ENCODE measurements at places on chromosomes 11 and 22.

DNA sequence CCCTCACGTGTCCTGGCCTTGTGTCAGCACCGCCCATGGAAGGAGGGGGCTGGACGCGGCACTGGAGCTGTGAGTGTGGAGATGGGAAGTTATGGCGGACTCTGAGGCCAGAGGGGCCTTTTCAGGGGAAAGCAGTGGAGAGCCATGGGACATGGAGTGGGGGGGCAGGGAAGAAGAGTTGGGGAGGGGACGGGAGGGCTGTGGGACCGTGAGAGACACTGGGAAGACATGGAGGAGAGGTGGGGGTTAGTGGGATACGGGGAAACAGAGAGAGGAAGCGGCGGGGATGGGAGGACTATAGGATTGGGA is 58.2 kb downstream of the FBXO7 start:
- no peak for DNase-seq

DNA sequence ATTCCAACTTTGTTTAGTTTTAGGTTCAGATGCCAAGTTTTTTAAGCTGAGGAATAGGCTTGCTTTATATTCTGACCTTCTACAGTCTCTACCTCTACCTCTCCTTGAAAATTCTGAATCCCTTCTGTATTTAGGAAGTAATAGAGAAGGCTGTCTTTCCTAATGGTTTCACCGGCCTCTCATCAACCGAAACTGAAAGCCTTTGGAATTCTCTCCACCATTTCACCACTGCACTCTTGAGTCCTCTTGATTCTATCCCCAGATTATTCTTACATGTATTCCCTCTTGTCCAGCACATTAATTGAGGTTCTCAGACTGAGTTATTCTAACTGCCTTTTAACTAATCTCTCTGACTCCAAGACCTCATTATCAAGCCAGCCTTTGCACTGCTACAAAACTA is 67.7 kb upstream of the PICALM start:
- no peak for DNase-seq

DNA sequence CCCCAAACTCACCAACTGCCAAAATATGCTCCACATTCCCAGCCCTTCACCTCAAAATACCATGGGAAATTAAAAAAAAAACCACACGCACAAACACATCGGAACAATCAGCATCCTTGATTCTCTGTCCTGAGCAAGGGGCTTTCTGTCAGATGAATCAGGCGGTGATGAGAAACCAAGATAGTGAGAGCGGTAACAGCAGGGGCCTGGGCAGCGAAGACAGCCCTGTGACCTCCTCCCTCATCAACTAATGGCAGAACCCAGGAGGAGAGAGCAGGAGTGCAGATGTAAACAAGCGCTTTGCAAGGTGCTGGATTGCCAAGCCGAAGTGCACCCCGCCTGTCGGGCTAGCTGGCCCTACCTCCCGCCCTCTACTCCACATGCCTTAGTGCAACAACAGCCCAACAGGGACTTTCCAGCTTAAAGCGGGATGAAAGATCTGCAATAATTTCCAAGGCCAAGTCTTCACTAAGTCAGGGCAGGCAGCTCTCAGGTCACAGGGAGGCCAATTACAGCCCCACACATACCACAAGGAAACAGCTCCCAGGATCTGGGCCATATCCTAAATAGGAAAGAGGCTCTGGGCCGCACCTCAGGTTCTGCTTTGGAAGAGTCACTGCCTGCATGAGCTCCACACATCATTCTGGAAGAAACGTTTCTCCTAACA is 72.2 kb upstream of the BID start:
- no peak for DNase-seq

- DNase-seq: no peak
Measured at GRCh38 chr11:27795955-27796861, 96.0 kb upstream of the BDNF start.

GRCh38 chr11:124793466-124794278 is 6.5 kb downstream of the MSANTD2 start:
- no peak for DNase-seq

DNA sequence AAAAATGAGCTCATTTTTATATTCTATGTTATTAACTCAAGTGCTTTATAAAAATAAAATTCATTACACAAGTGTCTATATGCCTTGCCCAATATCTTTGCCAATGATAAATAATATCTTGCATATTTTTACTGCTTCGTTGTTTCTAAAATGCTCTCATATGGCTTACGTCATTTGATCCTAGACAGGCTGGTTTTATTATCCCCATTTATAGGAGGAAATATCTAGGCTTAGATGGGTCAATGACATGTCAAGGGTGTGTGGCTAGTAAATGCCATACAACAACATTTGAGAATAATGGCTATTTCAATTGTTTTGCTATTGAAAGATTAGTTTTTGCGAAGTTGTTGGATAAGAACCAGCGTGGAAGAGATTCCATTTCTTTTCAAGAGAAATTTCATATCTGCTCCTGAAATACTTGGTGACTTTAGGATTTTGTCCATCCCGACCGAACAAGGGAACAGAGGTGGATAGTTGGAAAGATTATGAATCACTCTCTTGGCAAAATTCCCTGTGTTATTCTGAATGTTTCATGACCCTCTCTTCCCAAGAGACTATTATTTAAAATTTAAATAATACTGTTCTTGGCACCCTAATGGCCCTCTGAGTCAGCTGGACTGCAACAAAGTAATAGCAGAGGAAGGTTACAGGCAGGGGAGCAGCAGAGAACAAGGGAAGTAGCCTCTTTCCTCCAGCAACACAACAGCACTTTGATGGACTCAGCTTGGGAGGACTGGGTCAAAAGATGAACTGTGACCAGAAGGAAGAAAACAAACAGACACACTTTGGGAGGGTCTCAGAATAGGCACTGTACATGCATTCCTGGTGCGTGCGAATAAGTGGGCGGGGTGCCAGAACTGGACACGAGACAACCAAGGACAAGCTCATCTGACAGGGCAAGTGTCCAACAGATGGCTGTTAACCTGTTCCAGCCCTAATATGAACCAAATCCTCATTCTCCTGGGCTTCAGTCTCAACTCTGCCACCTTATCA is 94.5 kb downstream of the ME3 start:
- no peak for DNase-seq

GRCh38 chr11:16604794-16605388 is 133.6 kb upstream of the C11orf58 start:
- no peak for DNase-seq

DNA sequence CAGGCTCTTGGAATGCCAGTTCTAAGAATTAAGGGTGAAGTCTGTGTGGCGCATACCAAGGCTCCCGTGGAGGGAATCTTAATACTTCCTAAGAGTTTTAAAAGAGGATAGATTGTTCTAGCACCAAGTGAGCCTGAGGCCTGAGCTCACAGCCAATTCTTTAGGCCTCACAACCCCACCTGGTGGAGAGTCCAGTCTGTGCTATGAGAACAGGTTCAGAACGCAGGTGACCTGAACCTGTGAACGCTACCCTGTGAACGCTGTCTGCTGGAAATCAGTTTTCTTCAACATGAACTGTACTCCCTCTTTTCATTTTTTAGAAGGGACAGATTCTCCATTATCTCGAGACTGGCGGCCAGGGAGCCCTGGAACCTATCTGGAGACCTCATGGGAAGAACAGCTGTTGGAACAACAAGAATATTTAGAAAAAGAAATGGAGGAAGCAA is 43.2 kb upstream of the DLAT start:
- DNase-seq: no peak
